NCI-H1436 treated with DMSO at 0.1 percent for 48 hours (cell line): ENCODE measurements at places on chromosomes 3 and 15.

GRCh38 chr15:73930371-73930770 lies 4.1 kb downstream of the LOXL1 start:
- DNase-seq, result no peak

- no peak for DNase-seq
Observed at GRCh38 chr3:43054754-43055153, 51.1 kb downstream of the POMGNT2 start.

DNA sequence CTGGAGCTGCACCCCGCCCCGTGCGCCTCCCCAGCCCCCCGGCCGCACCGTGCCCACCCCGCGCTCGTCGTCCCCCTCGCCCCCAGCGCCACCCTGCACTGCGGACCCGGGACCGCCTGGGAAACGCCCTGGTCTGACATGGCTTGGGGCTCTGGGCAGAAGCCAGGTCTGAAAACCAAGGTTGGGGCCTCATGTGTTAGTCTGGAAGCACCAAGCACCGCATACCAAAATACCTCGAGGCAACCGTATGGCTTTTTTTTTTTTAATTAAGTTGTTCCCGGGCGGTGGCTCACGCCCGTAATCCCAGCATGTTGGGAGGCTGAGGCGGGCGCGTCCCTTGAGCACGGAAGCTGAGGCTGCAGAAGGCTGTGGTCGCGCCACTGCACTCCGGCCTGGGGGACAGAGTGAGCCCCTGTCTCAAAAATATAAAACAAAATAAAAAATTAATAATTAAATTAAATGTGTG lies 91.5 kb upstream of the CHD2 start:
- no peak for DNase-seq

DNA sequence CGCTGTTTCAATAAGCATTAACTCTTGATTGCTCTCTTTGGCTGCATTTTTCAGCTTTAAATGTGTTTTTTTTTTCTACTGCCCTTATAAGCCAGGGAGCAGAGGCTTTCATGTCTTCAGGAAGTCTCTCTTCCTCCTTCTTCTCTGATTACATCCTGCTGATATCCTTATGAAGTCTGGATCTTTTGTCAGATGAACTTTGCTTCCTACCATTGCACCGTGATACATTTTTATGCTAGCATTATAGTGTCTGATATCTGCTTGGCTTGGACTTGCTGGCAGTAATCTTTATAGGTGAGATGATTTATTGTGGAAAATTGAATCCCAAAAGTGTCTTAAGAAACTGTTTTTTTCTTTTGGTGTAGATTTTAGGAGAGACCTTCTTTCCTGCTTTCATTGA lies 160.4 kb upstream of the CFAP20DC start:
- DNase-seq, result no peak

- DNase-seq, result no peak
Observed at GRCh38 chr15:65026756-65027155, 2.7 kb downstream of the MTFMT start.

GRCh38 chr3:73796382-73796781 lies 171.6 kb upstream of the PDZRN3 start:
- DNase-seq, result no peak

- no peak for DNase-seq
Observed at GRCh38 chr3:184177331-184177731, 2.7 kb downstream of the AP2M1 start.

- no peak for DNase-seq
Observed at GRCh38 chr3:175335229-175335628, 476.1 kb downstream of the NAALADL2 start.

GRCh38 chr3:98791341-98792325 lies 28.5 kb downstream of the ST3GAL6 start:
- DNase-seq, result no peak

DNA sequence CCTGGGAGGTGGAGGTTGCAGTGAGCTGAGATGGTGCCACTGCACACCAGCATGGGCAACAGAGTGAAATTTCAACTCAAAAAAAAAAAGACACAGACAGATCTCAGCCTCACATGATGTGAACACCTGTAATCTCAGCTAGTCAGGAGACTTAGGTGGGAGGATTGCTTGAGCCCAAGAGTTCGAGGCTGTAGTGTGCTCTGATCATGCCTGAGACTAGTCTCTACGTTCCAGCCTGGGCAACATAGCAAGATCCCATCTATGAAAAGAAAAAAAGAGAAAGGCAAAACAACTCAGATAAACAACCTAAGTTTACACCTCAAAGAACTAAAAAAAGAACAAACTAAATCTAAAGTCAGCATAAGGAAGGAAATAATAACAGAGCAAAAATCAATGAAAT lies 11.0 kb downstream of the SCAPER start:
- DNase-seq, result no peak

- DNase-seq, result no peak
Observed at GRCh38 chr15:68749793-68750192, 70.9 kb downstream of the ANP32A start.

GRCh38 chr3:120049881-120050539 lies 44.2 kb downstream of the GSK3B start:
- no peak for DNase-seq

- no peak for DNase-seq
Observed at GRCh38 chr3:111244760-111245159, 173.1 kb downstream of the NECTIN3 start.

GRCh38 chr15:67188551-67189218 lies 65.8 kb downstream of the AAGAB start:
- DNase-seq, result no peak

GRCh38 chr3:71689291-71689690 lies 35.9 kb downstream of the EIF4E3 start:
- no peak for DNase-seq

- DNase-seq, result no peak
Observed at GRCh38 chr3:169980055-169980454, 13.4 kb downstream of the SEC62 start.

- DNase-seq, result no peak
Observed at GRCh38 chr3:76152028-76152427, 366.7 kb upstream of the ZNF717 start.

DNA sequence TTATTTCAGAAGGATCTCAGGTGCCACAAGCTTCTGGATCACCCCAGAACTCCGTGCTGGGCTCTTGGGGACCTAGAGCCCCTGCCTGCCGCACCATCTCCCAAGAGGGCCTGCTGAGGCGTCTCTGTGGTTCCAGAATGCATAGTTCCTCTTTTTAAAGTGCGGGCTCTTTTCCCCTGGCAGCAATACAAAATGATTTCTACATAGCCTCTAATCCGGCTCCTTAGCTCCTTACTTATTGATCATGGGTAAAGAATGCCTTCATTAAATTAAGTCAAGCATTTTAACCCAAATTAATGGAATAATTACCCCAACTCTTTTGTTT lies 121.9 kb downstream of the ATP10A start:
- no peak for DNase-seq

- no peak for DNase-seq
Observed at GRCh38 chr3:14210843-14211594, 32.4 kb downstream of the LSM3 start.

DNA sequence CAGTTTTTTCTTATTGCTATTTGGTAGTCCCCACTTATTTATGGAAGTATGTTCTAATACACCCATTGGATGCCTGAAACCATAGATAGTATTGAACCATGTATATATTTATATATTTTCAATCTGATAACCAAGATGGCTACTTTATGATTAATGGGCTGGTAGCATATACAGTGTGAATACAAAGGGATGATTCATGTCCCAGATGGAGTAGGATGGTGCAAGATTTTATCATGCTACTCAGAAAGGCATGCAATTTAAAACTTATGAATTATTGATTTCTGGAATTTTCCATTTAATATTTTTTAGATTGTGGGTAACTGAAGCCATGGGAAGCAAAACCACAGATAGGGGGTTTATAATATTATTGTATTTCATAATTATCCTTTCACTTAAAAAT lies 35.2 kb downstream of the AP4E1 start:
- no peak for DNase-seq

DNA sequence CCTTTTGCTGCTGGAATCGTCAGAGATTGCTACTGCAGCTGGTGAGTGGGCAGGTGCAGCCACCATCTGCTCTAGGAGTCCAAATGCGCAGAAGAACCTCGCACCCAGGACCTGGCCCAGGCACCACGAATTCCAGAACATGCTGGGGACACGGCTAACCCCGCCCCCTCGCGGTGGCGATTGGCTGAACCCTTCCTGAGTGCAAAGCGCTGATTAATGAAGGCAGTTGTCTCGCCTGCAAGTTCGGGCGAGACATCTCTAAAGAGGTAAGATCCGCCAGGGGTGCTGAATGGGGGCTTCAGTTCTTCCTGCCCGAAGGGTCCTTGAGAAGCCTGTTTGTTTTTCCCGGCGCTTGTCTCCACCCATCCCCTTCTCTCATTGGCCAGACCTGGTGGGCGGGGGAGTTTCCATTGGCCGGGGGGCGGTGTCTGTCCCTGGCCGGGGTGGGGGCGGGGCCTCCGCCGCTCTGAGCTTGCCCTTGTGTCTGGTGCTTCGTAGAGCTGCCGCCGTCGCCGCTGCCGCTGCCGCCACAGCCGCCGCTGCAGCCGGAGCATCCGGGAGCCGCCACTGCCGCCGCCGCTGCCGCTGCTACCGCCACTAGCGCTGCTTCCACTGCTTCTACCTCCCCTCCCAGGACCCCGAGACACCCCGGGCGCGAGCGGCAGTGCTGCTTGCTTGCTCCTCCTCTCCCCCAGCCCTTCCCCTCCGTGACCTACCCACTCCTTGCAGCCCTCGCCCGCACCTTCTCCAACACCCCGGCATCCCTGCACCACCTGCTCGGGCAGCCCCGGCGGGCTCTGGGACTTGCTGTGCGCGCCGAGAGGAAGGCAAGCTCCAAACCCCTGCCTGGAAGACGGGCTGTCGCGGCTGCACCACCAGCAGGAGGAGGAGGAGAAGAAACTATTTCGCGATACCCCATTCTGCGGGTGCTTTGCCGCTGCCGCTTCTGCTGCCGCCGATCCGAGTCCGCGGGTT lies at the start of gene CADM2:
CADM2 (plus strand) TSS at position 495 of the 975 bp plus-strand sequence.
- peak; percentile 67 for DNase-seq

DNA sequence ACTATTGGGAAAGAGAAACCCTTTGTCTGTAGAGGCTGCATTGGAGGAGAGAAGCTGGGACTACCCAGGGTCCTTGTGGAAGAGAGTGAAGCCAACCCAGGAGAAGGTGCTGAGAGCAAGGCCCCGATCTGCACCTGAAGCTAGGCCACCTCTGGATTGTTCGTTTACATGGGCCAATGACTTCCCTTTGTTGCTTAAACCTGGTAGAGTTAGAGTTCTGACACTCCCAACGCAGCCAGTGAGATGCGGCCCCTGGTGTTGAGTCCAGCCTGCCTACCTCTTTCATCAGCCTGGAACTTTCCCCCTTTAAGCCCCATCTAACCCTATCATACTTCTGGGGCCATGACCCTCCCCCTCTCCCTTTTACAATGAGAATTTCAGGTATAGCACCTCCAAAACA lies 30.8 kb downstream of the CCDC13 start:
- no peak for DNase-seq

GRCh38 chr15:90358124-90359033 lies 6.3 kb downstream of the ZNF774 start:
- DNase-seq, result no peak
